ENCODE measurements at places on chromosomes 6 and 20.

DNA sequence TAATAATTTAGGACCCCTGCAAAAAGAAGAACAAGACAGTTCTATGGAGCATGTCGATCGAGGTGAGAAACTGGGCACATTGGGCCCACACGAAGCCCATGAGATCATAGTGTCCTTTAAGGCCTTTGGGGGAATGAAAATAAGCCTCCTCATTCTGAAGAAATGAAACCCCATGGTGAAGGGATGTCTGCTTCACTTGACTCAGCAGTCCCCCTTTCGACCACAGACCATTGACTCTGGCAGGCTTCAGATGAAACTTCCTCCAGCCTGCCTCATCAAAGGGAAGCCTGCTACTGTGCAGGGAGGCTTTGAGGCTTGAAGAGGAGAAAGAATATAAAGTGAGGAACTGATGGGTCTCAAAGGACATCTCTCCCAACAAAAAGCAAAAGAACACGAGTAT, 144.2 kb upstream of the FBXL4 start:
- no peak for DNase-seq

- DNase-seq, result no peak
Observed at GRCh38 chr6:6645261-6645917, 56.9 kb downstream of the LY86 start.

GRCh38 chr6:46704562-46704961, 16.9 kb downstream of the TDRD6 start:
- DNase-seq, result no peak

- no peak for DNase-seq
Observed at GRCh38 chr6:115078555-115078954, 735.7 kb upstream of the HS3ST5 start.

DNA sequence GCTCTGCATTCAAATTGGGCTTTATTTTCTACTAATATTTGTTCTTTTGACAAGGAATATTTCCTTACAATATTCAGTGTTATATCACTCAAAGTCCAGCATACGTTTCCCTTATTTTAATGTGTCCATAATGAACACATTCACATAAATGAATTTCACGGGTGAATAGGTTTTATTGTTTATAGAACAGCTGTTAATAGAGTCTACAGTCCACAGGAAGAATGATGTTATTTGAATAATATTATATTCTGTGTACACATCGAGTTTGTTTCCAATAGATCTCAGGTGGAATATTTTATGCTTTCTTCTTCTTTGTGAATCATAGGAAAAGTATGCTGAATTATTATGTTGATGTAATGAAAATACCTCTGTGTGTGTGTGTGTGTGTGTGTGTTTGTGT, 582.4 kb downstream of the CDH26 start:
- no peak for DNase-seq

Measured in stimulated activated CD4-positive, alpha-beta T cell treated with anti-CD3 and anti-CD28 coated beads, TNF-alpha, amount 100 ng/mL, for 4 hours (primary cell).